ENCODE measurements at places on chromosomes 16 and 17. TPM values are rescaled to one million over a fixed set of nuclear protein-coding genes. Genes with fewer than 3 reads are reported as not detected.

C17orf107 gene
- 0.07 TPM for total RNA-seq

ENPP7 gene
- not detected for total RNA-seq

SRCIN1 gene
- total RNA-seq = 0.19 TPM

GRCh38 chr16:29712809-29713208, 33.0 kb downstream of the C16orf54 start:
- DNase-seq = no peak

SOX15 gene
- total RNA-seq = 2.0 TPM

DNA sequence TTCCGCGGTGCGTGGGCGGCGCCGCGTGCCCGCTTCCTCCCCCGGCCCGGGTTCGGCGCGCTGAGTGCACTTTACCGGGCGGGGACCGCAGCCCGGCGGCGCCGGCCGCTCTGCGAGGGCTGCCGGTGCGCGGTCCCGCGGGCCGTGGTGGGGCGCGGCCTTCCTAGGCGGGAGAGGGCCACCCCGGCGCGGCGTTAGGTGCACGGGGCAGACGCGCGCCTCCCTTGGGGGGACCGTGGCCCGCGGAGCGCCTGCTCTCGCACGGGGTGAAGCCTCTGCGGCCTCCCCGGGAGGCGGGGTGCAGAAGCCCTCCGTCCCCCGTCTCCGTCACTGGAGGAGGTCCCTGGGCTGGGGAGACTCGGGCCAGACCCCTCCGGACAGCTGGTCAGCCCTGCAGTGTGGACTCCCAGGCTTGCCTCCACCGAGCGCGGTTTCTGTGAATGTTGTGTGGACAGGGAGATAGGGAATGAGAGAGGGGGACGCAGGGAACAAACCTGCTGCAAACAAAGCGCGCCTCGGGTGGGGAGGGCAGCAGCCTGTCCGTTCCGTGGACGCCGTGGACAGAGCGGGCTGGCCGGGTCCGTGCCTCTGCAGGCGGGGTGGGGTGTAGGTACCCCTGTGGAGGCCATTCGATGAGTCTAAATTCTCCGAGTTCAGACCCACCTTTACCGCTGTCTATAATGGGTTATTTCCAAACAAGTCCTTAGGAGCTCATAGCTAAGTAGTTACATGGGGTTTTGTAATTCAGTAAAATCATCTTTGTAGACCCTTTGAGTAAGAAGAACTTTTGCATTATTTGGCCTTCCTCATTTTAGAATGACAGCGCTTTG, 721 bp downstream of the TBCD start:
- no peak for DNase-seq

- no peak for DNase-seq
Observed at GRCh38 chr16:65005696-65006095, 116.2 kb downstream of the CDH11 start.

Measured in A172 (cell line).